ENCODE measurements at places on chromosomes 3 and 15.

GRCh38 chr15:37788330-37788729 lies 146.1 kb upstream of the TMCO5A start:
- DNase-seq: no peak

DNA sequence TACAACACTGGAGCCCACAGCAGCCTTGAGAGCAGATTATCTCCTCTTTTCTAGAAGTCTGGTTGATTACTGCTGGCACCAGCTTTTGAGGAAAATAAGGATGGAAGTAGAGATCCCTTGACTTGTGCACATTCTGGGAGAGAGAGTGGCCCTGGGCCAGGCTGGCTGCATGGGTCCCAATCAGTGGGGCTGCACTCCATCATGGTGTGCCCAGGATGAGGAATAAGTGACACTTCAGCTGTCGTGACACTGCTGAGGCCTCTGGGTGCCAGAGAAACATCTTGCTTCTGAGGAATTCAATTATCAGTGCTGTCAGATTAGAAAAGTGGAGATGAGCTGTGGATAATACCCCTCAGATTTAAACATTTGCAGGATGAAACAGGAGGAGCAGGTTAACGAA lies 9.1 kb downstream of the RAMAC start:
- no peak for DNase-seq

DNA sequence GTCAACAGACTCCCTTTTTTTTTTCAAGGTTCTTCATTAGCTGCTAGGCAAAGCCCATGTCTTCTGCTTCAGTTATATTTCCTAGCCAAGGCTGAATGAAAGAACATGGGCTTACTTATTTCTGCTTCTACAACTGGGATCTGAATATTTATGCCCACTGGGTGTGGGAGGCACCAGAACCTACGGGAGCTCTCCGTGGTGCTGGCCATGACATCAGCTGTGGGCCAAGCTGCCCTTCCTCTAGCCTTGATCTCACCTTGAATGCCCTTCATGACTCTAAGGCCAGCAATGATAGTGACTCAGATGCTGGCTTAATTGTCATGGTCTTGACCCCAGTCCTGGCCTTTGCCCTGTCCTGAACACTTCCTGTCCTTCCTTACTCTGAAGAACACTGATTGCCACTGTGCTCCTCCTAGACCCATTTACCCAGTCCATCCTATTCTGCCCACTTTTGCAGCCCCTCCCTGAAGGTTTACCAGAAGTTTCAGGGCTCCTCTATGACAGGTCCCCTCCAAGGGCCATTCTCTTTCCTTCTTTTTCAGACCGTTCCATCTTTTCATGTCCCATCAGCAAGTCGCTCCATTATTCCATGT lies 32.8 kb upstream of the PRR20G start:
- peak; percentile 6 for DNase-seq

GRCh38 chr3:82957696-82958095 lies 1196.3 kb upstream of the GBE1 start:
- no peak for DNase-seq

DNA sequence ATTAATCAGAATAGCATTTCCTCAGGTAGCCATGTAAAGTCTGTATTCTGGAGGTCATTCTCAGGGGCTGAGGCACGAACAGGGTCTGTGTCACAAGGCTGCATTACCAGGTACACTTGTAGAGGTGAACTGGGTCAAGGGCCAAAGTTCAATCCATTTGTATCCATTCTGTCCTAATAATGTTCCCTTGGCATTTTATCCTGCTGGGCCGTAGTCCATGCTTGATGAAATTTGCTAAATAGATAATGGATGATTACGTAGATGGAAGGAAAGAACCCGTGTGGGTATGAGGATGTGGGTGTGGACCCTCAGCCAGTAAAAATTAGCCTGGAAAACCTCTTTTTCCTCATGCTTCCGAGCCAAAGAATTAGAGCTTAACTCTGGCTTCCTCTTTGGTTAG lies 785.9 kb downstream of the GRM7 start:
- no peak for DNase-seq
